Activated T-cell treated with anti-CD3 and anti-CD28 coated beads for 1 hour (primary cell): ENCODE measurements at places on chromosomes 2 and 18.

GRCh38 chr2:45652090-45653031, 886 bp downstream of the PRKCE start:
- DNase-seq = peak; percentile 12

- no peak for DNase-seq
Measured at GRCh38 chr18:79529991-79530390, 134.3 kb downstream of the NFATC1 start.

DNA sequence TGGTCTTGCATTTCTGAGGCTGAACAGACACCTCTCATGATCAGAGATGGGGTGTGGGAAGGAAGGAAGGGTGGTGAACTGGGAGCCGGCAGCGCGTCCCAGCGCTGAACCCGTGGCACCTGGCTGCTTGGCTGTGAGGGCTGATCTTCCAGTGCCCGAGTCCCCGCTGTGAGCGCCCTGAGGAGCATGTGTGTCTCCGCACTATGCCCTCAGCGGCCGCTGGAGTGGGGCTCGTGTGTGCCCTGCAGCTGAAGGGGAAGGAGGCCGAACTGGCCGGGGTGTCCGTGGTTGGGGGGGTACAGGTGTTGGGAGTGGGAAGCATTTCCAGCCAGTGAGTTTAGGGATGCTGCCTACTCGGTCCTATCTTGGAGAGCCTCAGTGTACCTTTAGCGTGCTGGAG, 82.2 kb downstream of the LDLRAD4 start:
- DNase-seq = no peak

- DNase-seq = no peak
Measured at GRCh38 chr2:58920001-58920400, 678.9 kb upstream of the FANCL start.

DNA sequence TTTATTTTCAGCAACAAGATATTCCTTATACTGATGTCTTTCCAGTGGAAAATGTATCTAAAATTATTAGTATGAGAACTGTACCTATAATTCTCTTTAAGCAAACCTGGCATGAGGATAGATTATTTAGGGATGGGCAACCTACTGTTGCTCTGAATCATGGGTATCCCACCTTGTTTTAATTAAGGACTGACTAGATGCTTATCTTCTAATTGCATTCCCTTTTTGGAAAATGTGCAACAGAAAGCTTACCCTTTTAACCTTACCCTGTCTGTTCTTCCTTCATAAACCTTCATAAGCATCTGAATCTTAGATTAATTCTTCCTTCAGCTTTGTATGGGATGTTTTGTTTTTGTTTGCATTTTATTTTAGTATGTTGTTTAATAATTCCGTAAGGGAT, 110.3 kb downstream of the TAF4B start:
- no peak for DNase-seq

DNA sequence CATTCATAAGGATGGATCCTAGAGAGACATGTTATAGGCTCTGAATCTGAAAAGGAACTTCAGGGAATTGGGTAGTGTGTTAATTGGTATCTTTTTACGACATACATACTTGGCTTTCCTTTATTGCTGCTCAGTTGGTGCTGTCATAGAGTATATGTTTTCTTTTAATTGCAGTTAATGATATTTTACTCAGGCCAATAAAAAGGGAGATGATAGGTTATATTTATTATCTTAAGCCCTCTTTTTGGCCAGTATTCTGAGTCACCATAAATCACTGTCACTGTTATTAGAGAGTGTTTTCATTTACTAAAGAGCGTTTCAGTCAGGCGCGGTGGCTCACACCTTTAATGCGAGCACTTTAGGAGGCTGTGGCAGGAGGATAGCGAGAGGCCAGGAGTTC, 47.6 kb downstream of the RALBP1 start:
- DNase-seq = no peak

GRCh38 chr18:13640266-13640860, 86.0 kb downstream of the FAM210A start:
- no peak for DNase-seq
